ENCODE measurements at places on chromosomes 1 and 21.

- DNase-seq, result no peak
Measured at GRCh38 chr1:115170377-115170776, 81.1 kb upstream of the TSPAN2 start.

DNA sequence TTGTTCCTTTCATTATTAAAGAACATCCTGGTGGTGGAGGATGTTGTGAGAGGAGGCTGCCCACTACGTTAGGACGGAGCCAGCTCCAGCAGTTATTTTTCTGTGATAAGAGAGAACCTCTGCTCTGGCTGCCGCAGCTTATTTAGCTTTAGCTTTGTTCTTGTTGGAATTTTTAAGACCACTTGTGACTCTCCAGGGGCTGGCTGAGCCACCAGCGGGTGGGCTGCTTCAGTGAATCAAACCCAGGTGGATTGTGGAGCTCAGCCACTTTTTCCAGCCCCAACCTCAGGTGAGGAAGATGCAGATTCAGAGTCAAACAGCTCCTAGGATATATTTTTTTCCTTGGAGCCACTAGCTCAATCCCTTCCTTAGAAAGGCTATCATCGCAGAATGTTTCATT, 83.1 kb upstream of the CTTNBP2NL start:
- DNase-seq, result no peak

GRCh38 chr1:48025076-48025475, 27.9 kb upstream of the TRABD2B start:
- no peak for DNase-seq

DNA sequence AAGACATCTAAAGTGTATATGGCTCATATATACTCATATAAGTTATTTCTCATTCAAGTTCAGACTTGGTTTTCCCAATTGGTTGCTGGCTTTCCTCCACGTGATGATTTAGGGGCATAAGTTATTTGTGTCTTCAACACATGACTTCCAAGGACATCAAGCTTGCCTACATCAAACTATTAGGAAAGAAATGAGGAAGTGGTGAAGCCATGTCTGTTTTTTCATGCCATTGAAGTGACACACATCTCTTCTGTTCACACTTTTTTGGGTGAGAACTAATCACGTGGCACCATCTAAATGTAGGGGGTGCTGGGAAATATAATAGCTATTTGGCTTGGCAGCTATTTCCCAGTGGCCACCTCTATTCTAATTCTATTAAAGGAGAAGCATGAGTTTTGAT, 282.1 kb downstream of the OMA1 start:
- no peak for DNase-seq

GRCh38 chr1:231619257-231619634, 7.3 kb upstream of the DISC1 start:
- no peak for DNase-seq

Data from stromal cell of bone marrow (primary cell).